Activated CD4-positive, alpha-beta T cell treated with anti-CD3 and anti-CD28 coated beads, Interleukin-2, amount 50 U/mL, for 24 hours (primary cell): ENCODE measurements at places on chromosomes 16 and 17.

DNA sequence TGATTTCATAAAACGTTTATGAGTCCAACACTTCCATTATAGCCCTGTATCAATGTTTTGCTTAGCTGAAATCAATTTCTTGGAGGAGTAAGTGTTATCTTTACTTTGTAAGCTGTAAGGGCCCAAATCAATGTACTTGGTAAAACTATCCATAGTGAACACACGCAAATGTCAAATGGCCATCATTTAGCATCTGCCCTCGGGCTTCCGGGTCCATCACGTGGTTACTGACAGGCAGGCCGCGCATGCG, 687 bp upstream of the NARF start:
- DNase-seq = no peak

- no peak for DNase-seq
Observed at GRCh38 chr16:88073201-88073721, 122.0 kb downstream of the BANP start.

DNA sequence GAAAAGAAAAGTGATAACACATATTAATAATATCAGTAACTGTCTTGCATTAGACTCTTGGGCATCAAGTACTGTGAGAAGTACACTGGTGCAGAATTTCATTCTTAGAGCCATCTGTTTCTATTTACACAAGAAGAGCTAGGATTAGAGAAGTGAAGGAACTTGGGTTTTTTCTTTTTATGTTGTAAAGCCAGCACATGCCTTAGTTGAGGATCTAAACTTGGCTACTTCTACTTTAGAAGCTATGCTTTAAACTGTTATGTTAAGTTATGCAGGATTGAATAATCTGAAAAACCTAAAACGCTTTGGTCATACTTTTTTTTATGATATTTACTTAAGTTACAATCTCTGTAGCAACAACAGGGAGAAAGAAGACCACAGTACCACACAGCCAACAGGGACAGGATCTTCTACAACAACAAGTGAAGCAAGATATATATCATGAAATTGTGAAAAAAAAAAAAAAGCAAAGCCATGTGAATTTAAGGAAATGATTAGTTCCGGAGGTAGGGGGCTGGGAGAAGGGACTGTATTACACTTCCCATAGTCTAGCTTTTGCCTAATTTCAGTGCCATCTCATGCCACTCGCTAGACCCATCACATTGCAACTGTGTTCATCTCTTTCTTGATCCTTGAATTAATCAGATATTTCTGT, 305.1 kb upstream of the GOT2 start:
- no peak for DNase-seq

GRCh38 chr16:27238016-27238587, 30.5 kb downstream of the NSMCE1 start:
- no peak for DNase-seq

GRCh38 chr17:78144736-78145641, 1.2 kb upstream of the C17orf99 start:
- DNase-seq = no peak

- DNase-seq = no peak
Observed at GRCh38 chr16:21704733-21705132, 41.0 kb downstream of the OTOA start.

DNA sequence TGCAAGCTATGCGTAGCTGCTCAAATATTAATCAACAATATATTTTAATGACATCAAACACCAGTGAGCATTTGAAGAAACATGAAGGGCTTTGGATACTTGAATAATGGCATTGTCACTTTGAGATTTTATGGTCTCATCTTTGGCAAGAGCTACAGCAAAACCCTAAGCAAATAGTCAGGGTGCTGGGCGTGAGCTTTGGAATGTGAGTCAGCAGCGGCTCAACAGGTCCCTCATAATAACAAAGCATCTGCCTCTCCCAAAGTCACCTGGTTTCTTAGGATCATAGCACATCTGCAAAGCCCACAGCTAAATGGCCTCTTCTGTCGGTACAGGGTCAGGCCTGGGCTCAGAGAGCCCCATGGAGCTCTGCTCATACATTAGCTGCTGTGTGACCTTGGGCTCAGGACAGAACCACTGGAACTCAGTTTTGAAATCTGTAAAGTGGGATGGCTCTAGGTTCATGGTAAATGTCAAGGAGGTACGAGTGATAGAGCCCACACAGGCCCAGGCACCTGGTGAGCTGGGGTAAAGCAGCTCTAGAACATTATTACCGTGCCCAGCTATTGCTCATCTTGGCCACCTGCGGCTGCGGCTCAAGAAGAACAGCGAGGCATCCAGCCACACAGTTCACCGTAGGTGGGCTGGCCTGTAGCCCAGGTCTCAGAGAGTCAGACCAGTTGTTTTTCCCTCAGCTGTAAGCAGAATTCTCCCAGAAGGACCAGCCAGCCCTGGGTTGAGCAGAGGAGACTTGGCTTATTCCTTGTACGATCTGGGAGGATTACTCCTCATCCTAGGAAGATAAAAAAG, 544.5 kb upstream of the CDH11 start:
- DNase-seq = no peak

- DNase-seq = no peak
Observed at GRCh38 chr16:9258423-9259051, 167.1 kb downstream of the HAPSTR1 start.

DNA sequence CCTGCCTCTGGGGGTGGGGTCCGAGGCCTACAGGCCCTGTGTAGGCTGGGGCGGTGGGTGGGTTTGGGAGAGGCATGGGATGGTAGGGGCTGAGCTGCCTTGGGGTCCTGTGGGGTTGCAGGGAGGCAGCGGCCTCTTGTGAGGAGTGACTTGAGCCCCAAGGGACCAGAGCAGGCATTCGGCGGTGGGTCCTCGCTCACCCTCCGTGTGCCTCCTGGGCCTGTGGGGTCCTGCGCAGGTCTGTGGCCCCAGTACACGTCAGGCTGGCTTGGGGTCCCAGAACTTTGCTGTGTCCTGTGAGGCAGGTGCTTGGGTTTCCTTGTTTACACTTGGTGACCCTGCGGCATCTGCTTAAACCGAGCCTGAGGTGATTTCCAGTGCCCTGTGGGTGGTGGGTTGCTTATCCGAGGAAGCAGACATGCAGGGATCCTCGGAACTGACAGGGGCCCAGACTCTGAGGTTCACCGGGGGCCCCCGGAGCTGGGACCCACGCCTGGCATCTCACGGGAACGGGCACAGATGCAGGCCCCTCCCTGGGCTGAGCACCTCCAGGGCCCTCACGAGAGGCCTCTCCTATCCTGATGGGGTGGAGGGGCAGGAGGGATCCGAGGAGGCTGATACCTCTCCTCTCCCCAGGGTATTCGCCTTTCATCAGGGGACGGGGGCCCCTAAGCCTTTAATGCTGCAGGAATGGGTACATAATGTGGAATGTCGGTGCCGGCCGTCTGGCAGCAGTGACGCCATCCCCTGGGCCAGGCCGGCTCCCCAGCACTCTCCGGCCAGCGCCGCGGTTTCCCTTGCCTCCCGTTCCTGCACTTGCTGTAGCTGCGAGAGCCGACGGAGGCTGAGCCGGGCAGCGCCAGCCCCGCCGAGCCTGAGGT, 7.7 kb downstream of the METRNL start:
- DNase-seq = no peak

DNA sequence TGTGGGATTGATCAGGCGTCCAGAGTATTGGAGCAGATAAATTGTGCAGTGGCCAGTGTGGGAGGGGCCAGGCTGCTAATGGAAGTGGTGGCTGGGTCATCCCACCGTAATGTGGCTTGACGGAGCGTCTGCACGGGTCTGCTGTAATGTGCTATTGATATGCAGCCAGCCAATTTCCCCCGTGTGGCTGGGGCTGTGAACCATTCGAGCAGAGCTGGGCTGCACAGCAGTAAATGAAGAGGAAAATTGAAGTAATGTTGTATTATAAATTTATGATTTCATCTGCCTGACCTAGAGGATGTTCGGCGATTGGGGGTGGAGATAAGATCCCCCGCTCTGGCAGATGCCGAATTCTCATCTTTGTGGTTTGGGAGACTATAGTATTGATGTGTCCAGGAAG, 121.5 kb downstream of the CCDC182 start:
- no peak for DNase-seq

DNA sequence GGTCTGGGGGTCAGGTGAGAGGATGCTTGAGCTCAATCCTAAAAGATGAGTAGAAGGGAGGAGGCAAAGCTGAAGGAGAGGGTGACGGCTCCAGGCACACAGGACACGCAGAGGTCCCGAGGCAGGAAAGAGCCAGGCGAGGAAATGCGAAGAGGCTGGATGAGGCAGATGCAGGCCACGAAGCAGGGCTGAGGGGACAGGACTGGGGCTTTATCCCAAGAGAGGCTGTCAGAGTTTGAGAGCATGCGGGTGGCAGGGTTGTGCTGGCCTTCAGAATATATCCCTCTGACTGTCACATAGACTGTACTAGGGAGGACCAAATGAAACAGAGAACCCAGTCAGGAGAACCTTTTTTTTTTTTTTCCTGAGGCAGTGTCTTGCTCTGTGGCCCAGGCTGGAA, 100.2 kb downstream of the RMI2 start:
- no peak for DNase-seq

GRCh38 chr17:64788286-64789060, 126.4 kb upstream of the SMURF2 start:
- DNase-seq = no peak

- no peak for DNase-seq
Observed at GRCh38 chr17:21524211-21524591, 148.0 kb downstream of the KCNJ12 start.

- DNase-seq = no peak
Observed at GRCh38 chr16:69365901-69366300, 14.3 kb upstream of the TMED6 start.

DNA sequence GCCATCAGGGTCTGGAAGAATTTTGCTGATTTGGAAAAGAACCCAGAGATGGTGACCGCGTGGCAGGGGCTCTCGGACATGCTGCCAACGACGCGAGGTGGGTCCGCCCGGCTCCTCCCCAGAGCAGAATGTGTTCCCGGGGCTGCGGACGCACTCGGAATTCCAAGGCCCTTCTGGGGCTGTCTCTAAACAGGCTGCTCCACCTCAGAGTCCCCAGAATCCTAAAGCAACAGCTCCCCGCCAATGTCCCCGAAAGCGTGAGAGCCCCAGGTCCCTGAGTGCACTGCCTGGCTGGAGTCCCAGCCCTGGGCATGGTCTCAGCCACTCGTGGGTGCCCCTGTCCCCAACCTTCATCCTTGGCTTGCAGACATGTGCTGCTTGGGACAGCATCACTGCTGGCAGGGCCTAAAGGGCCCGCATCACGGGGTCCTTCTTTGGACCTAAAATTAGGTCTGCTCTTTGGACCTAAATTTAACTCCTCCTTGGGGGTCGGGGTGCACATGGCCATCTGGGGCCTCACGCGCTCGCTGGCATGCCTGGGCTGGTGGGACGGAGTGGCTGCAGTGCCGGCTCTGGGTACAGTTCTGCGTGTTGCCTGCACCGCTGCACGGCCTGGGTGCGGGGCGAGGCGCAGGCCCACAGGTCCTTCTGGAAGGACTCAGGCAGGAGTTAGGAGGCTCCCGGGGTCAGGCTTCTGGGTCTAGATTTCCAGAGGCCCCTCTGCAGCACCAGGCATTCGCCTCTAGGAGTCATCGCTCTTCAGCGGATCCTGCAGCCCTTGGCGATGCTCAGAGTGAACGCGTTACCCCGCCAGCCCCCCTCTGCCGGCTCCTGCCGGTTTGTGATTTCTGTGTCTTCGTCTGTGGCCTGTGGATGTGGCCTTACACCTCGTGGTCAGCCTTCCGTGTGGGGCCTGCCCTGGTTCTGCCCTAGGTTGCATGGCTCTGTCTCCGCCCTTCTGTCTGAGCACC, 41.9 kb upstream of the CHMP6 start:
- DNase-seq = no peak

- no peak for DNase-seq
Observed at GRCh38 chr17:81046770-81047359, 11.9 kb downstream of the BAIAP2 start.

DNA sequence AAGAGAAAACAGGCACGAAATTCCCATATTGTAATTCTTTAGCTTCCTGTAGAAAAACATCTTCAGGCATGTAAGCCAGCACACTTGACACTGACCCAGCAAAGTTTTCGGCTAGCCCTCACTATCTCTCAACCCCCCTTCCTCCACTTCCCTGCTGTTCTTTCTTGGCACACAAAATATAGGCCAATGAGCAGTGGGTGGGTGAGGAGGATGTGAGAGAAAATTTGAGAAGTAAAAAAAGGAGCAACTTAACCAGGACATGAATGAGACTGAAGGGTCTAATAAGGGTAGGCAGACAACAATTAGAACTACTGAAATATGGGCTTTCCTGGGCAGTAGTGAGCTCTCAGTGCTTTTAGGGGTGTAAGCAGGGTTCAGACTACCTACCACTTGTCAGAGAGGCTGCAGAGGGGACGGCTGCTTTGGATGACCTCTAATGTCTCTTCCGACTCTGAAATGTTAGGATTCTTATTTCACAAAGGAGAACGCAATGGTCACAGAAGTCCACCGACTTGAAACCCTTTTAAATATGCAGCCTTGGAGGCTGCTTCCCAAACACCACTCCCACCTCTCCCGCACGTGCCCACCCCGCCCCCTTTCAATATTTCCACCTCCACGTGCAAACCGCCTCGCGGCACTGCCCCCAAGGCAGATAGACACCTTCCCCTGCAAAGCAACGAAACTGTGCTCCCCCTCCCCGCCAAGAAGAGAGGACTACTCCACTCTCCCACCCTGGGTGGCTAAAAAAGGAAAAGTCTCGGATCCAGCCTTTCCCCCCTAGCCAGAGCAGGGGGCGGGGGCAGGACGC, 889 bp downstream of the MBTD1 start:
- no peak for DNase-seq

- no peak for DNase-seq
Observed at GRCh38 chr17:37079735-37080134, 131.0 kb downstream of the AATF start.

DNA sequence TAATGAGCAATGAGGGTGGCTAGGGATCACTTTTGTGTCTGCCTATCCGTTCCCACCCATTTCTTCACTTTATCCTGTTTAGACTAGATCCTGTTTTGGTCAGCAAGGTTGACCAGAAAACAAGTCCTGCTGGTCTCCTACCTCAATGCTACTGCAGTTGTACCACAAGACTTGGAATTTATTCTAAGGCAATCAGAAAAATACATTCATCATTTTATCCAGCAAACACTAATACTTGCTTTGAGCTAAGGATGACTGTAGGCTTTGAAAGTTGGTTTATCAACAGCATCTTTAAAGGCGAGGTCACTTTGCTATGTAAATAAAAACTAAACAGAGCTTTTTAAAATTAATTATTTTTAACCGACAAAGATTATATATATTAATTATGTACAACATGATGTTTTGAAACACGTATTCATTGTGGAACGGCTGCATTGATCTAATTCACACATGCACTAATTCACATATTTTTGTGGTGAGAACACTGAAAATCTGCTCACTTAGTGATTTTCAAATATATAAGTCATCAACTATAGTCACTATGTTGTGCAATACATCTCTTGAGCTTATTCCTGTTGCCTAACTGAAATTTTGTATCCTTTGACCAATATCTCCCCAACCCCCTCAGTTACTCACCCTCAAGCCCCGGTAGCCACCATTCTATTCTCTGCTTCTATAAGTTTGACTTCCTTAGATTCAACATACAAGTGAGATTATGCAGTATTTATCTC, 125.9 kb upstream of the HS3ST3A1 start:
- DNase-seq = no peak

GRCh38 chr16:1494129-1494640, 1.0 kb downstream of the TELO2 start:
- DNase-seq = no peak

- no peak for DNase-seq
Observed at GRCh38 chr17:57536289-57536688, 208.8 kb downstream of the CCDC182 start.
